ENCODE measurements at places on chromosomes 1 and 21.

GRCh38 chr1:1755426-1755825 lies 22.8 kb downstream of the NADK start:
- peak; percentile 3 for DNase-seq

DNA sequence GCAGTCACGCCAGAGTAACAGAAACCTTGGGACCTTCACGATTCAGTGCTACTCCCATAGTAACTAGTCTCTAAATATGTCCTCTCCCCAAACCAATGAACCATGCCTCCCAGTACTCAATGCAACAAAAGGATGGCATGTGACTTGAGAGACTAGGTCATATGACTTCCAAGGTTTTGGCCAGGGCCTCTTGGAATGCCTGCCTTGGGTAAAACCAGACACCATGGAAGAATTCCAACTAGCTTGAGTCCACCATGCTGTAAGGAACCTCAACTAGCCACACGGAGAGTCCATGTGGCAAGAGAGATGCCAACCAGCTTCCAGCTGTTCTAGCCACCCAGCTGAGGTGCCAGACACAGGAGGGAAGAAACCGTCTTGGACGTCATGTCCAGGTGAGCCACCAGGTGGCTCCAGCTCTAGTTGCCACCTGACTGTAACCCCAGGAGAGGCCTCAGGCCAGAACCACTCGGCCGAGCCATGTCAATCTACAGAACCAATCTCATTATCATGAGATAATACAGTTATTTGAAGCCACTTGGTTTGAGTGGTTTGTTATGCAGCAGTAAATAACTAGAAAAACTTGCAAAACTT lies 115.0 kb downstream of the SYF2 start:
- DNase-seq = no peak

DNA sequence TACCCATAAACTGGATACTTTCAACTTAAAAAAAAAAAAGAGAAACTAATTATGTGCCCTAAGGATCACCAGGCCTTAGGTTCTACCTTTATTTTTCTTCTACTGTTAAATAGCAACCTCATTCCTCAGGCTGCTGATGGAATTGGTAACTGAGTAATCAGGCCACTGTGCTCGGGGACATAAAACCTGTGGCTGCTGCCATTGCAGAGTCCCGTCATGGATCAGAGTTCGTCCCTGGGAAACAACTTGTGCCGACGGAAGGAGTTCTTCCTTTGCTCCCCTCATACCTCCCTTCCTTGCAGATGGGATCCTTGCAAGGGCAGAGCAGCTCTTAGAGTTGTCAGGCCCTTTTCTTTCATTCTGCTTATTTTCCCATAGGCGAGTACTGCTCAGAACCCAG lies 123.6 kb downstream of the PBX1 start:
- no peak for DNase-seq

DNA sequence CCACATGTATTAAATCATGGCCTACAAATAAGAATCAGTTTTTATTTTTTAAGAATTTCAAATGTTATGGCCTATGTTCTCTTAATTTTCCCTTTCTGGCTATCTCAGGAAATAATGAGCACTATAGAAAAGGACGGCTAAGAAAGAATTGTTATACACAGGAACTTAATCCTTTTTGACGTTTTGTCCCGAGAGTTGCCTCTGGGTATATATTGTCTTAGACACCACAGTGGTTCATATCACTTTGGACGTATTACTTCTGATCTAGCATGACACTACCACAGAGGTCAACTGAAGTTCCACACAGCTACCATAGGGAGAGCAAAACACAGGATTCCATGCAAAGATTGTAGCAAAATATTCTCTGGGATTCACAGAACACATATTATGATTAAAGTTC lies 307.6 kb downstream of the VAV3 start:
- no peak for DNase-seq

GRCh38 chr1:240027059-240027462 lies 64.6 kb upstream of the FMN2 start:
- DNase-seq = peak; percentile 78

DNA sequence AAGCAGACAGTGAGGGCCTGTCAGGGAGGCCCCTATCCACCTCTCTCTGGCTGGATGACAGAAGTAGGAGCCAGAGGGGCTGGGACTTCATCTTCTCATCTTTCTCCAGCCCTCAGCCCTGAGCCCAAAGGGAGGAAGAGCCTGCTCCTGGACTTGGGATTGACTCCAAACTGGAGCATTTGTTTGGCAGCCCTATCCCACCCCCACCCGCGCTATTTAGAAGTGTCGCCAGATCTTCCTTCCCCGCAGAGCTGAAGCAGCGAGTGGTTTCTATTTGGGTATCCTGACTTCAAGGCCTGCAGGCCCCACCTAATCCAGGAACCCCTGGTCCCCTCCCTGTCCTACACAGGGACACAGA lies 9.6 kb downstream of the NES start:
- DNase-seq = no peak

DNA sequence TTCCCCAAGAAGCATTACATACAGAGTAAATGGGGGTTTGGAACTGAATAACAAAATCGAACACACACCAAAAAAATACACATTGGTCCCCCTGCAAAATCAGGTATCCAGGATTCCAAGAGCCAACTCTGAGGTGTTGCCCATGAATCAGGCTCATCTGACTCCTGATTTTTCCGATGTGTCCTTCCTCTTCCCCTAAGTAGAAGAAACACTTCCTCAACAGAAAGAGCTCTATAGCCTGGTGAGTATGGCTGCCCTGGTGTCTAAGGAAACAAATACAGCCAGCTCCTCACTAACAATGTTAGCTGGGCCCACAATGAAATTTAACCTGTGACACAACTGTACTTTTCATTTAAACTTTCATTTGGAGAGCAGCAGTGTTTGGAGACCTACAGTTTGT lies 33.6 kb downstream of the ERI3 start:
- DNase-seq = no peak

GRCh38 chr1:53060579-53060978 lies 1.4 kb upstream of the PODN start:
- peak; percentile 83 for DNase-seq

- no peak for DNase-seq
Measured at GRCh38 chr1:181777812-181778211, 283.7 kb downstream of the ZNF648 start.

- no peak for DNase-seq
Measured at GRCh38 chr1:26811057-26811456, 15.4 kb upstream of the ZDHHC18 start.

DNA sequence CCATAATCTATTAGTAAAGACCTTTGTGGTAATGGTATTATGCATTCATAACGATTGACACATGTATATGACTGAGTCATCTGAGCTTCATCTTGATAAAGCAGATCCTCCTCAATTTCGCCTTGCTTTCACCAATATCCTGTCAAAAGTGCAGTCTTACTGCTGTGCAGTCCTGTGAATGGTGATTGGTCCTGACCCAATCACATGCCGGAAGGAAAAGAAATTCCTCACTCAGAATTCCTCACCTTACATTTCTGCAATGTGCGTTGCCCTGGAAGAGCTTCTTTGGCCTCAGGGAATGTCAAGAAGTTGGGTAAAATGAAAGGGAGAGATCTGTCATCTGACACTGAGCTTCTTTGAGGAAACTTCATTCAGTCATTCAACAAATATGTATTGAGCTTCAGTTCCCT lies 121.0 kb upstream of the TSPAN2 start:
- no peak for DNase-seq

- DNase-seq = peak; percentile 46
Measured at GRCh38 chr1:152870831-152871730, 7.0 kb upstream of the SMCP start.

- no peak for DNase-seq
Measured at GRCh38 chr1:231581859-231582258, 44.7 kb upstream of the DISC1 start.

DNA sequence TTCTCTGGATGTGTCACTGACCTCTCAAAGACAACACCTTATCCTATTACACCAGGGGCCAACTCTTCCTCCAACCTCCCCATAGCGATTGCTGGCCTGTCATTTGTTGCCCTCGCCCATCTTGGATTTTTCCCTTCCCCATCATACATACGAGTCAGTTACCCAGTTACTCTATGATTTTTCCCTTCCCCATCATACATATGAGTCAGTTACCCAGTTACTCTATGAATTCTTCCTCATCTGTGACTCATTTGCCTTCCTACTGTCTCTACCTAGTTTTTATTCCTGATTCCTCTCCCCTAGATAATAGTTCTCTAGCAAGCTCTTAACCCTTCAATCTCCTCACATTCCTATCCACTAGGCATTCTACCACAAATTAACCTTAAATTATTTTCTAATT lies 178.8 kb downstream of the NR5A2 start:
- DNase-seq = peak; percentile 57

DNA sequence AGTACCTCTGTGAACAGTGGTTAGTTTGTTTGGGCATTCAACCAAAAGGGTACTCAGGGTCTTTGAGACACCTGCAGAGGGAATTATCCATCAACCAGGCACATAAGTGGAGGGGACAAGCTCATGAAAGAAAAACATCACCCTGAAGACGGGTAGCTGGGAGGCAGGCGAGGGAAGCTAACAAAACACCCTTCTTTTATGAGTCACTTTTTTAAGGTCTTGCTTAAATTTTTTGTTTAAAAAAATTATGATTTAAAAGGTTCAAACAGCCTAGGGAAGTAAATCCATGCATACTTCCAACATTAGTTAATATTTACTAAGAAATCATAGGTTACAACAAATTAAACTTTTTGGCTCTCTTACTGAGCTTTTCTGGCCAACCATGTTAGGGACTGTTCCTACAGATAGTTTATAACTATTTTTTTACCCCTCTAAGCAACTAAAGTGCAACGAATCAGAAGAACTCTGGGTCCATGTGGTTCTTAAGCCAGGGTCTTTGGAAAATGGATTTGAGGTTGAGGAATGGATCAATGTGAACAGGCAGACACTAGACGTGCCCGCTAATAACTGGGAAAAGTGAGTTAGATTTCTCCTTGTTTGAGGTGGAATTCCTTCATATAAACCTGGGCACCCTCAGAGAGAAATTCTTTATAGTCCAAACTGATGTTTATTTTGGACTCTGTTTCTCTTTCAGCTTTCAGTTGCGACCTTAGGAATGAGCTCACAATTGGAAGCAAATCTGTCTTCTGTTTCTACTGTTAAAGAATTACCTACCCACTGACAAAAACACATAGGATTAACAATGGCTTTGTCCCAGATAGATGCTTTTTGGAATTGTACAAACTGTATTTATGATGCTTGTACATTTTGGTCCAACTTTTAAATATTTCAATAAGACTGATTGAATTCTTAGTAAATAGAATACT lies 123.0 kb downstream of the LYPLAL1 start:
- DNase-seq = no peak

DNA sequence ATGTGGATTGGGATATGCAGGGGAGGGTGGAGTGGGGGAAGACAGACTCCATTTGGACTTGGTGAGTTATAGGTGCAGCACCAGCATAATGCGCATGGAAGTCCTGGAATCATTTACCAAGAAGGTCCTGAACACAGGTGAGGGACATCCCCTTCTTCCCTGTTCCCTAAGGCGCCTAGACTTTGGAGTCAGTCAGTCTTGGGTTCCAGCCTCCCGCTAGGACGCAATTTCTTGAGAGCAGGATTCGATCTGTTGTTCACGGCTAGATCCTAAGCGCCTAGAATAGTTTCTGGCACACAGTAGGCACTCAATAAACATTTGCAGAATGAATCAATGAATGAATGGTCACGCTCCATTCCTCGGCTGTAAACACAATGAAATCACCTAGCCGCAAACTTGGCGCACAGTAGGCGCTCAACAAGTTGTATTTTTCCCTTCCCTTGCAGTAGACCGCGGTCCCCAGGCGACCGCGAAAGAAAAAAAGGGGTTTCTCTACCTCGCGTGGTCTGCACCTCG lies 1.0 kb upstream of the AK4 start:
- no peak for DNase-seq

GRCh38 chr1:29282924-29283803 lies 46.8 kb downstream of the PTPRU start:
- peak; percentile 80 for DNase-seq

GRCh38 chr21:14995226-14995625 lies 69.6 kb downstream of the NRIP1 start:
- no peak for DNase-seq

DNA sequence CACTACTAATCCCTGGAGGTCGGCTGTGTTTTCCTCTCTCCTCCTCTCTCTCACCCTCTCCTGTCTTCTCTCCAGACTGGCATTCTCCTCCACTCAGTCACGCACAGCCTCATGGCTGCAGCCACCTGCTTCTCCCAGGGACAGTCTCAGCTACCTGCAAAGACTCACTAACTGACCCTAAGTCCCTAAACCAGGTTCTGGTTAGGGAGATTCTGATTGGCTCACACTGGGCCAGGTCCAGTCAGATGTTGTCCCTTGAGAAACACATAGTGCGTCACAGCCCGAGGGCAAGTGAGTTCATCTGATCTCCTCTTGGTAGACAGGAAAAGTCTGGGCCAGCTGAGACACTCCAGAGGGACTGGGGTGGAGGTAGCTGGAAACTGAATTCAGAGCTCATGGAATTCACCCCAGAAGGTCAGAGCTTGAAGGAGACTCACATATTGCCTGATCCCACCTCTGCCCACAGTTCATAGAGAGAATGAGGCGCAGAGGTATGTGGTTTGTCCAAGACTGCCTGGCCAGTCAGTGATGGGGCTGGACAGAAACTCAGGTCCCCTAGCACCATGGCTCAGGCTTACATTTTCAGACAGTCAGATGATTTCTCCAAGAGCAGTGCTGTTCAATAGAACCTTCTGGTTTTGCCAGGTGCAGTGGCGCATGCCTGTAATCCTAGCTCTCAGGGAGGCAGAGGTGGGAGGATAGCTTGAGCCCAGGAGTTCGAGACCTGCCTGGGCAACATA lies 40.4 kb upstream of the RPL11 start:
- peak; percentile 65 for DNase-seq

GRCh38 chr1:14881775-14882672 lies 271.5 kb upstream of the TMEM51 start:
- DNase-seq = no peak

GRCh38 chr1:205934788-205935187 lies 8.5 kb downstream of the SLC26A9 start:
- DNase-seq = no peak

DNA sequence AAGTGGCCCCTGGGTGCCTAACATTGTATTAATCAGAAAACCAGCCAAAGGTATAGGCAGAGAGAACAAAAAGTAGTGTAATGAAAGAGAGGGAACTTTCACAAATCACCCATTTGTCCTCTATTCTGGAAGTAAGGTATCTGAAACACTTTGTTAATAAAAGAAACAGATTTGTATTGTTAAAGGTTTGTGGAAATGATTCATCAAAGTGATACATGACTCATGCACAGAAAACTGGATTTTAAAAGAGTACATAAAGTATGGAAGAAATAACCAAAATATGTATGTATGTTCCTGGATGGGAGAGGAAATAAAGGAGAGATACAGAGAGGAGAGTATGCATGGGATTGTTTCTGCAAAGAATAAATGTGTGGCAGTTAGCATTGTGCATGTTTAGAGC lies 126.8 kb downstream of the RGS21 start:
- no peak for DNase-seq

DNA sequence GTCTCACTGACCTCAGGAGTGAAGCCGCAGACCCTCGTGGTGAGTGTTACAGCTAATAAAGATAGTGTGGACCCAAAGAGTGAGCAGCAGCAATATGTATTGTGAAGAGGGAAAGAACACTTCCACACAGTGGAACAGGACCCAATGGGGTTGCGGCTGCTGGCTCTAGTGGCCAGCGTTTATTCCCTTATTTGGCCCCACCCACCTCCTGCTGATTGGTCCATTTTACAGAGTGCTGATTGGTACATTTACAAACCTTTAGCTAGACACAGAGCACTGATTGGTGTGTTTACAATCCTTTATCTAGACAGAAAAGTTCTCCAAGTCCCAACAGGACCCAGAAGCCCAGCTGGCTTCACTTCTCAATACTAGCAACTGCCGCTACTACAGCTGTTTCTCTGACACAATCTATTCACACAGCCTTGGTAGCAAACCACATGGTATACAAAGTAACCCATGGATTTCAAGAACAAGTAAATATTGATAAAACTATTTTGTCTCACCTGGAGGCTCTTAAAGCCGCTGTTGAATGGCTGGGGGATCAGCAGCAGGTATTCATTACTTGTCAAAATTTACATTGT lies 25.3 kb upstream of the ITLN1 start:
- no peak for DNase-seq

Measured in AG20443 (cell line).